H1 (cell line): ENCODE measurements at places on chromosomes 5 and 9. TPM values are rescaled to one million over a fixed set of nuclear protein-coding genes. Genes with fewer than 3 reads are reported as not detected.

Gene ANKRD34B
- total RNA-seq = 5.3 and 6.3 TPM in 2 replicates

Gene WWC1
- 41.1 and 42.7 TPM in 2 replicates for total RNA-seq

Gene TTC33
- 12.0 and 12.6 TPM in 2 replicates for total RNA-seq

Gene CRB2
- 8.4 and 10.3 TPM in 2 replicates for total RNA-seq

Gene NR5A1
- 0.42 and 0.58 TPM in 2 replicates for total RNA-seq

- no peak for DNase-seq
These were observed 232.4 kb downstream of the ESM1 start for GRCh38 chr5:54753034-54753433.

DNA sequence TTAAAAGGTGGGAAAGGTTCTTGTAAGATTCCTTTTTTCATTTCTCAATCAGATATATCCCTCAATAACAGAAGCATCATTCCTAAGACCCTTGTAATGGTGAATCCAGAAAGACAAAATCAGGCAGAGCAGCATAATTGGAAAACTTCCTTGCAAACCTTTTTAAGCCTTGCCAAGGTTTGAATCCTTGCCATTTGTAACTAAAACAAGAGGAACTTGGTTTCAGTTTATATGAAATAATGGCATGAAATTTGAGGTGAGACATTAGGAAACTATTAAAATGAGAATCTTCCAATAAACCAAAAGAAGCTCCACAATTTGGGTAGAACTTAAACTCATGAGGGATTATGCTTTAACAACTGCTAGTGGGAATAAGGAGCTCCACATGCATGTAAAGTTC is 384.7 kb upstream of the SMC2 start:
- no peak for DNase-seq

- DNase-seq = no peak
These were observed 1200.6 kb downstream of the PTPRD start for GRCh38 chr9:9412241-9412640.

DNA sequence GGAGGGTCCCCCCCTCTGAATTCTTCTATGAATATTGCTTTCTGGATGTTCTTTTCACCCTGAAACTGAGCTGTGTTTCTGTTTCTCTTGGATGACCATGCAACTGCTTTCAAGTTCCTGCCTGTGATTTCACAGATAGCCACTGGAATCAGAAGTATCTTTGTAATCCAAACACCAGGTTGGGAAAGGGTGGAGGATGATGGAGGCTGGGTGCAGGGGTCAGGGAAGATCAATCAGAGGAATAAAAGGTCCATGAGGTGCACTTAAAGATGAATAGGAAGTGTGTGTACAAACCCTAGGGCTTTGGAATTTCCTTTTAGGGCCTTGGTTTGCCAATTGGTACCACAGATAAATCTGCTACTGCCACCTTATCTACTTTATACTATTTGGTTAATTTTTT is 68.2 kb upstream of the AGXT2 start:
- DNase-seq = no peak

GRCh38 chr9:136051453-136051836 is 43.6 kb downstream of the NACC2 start:
- no peak for DNase-seq

DNA sequence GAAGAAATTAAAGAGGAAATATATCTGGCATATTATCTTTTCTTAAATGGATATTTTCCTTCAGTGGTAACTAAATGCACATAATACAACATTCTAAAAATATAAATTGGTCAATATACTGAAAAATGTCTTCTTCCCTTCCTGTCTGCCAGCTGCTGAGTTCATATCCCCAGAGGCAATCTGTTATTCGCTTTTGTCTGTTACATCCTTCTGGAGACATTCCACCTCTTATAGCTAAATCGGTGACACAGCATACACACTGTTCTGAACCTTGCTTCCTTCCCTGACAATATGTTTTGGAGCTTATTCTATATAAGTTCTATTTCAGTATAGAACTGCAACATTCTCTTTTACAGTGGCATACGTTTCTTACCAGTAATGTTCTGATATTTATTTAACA is 147.8 kb downstream of the TENT4A start:
- no peak for DNase-seq
